ENCODE measurements at places on chromosomes 4 and X.

GRCh38 chrX:1673337-1673736 is 58.5 kb downstream of the ASMT start:
- peak; percentile 47 for DNase-seq

DNA sequence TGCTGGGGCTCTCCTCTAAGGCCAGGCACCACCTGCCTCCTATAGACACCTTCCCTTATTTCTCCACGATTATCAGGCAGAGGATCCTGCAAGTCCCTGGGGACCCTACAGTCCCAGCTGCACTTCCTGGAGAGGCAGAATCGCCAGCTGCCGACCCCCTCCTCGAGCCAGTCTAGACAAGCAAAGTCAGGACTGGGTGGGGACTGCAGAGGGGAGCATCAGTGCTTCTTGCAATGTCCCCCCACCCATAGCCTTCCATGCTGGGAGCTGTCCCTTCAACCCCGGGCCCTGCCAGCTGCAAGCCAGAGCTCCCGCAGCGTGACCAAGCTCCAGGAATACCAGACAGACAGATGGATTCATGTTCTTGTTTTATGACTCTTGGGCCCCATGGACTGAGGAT is 1.4 kb upstream of the CRMP1 start:
- DNase-seq, result no peak

- DNase-seq, result no peak
These were observed 1131.6 kb upstream of the PCDH7 start for GRCh38 chr4:29588617-29589016.

GRCh38 chr4:84753321-84753972 is 170.5 kb downstream of the CDS1 start:
- no peak for DNase-seq

GRCh38 chr4:124682384-124682783 is 30.1 kb downstream of the ANKRD50 start:
- DNase-seq, result no peak

DNA sequence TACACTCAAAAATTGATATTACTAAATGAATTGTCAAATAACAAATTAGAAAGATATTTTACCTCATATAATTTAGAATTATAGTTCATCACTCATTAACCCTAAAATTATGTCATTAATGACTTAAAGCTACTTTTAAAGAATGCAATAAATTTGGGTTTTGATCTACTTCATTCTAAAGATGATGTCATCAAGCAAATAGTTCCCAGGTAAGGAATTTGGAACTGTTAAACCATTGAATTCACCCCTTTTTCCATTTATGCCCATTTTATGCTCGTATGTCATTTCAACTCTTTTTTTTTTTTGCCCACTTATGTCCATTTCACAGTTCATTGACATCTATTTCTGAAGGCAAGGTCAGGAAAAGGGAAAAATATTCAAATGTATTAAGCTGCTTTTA is 135.5 kb downstream of the TLL1 start:
- no peak for DNase-seq

DNA sequence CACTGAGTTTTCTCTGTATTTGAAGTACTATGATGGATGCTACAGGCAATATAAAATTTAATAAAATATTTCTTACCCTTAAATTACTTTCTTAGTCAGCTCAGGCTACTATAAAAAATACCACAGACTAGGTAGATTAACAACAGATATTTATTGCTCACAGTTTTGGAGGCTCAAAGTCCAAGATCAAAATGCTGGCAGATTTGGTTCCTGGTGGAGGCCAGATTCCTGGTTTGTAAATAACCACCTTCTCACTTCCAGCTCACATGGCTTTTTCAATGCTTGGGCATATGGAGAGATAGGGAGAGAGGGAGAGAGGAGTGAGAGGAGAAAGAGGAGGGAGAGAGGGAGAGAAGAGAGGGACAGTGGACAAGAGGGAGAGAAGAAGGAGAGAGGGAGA is 24.5 kb upstream of the PACRGL start:
- DNase-seq, result no peak

GRCh38 chr4:169971456-169972015 is 54.7 kb downstream of the MFAP3L start:
- no peak for DNase-seq

DNA sequence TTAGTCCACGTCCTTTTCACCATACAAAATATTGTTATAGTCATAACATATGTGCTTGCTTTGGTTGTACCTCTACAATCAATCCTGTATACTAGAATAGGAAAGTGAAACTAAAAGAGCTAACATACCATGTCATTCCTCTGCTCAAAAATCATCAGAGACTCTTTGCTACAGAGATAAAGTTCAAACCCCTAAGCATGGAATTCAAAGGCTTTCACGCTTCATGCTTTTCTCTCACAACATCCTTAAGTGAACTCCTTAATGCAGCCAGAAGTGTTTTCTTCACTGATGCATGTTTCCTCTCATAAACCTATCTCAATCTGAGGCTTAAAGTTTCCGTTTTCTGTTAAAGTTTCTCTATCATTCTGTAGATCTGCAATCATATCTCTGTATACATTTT is 744.6 kb upstream of the IGFBP7 start:
- DNase-seq, result no peak

DNA sequence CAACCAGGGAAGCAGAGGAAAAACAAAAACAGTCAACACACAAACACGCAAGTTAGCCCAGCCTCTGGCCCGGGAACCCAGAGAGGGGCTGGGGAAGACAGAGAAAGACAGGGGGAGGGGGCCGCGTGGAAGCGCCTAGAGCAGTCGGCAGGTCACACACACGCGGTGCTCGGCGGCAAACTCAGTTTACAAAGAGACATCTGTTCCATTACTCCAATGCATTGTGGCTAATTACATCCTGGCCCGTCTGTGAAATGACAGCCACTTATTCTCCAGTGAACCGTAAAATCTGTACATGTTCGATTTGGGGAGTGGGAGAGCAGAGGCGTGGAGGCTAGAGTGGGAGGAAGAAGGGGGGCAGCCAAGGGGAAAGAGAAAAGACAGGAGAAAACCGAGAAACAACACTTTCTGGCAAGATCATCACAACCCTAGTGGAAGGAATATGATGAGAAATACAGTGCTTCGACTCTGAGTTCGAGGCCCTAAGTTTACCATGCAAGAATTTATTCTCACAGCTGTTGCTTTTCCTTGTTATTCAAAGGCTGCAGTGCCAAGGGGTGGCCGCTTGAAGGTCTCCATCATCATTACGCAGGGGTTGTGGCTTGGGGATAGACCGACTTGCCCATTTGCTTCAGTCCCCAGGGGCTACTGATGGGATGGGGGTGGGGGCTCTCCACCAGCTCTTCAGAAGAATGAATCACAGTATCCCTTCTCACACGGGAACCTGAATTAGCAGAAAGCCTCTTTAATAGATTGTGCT is 167.7 kb downstream of the MGST2 start:
- no peak for DNase-seq

- no peak for DNase-seq
These were observed 260.7 kb downstream of the COL25A1 start for GRCh38 chr4:109041463-109042360.

- no peak for DNase-seq
These were observed 45.1 kb downstream of the SPATA4 start for GRCh38 chr4:176150356-176150682.

GRCh38 chrX:134669378-134670098 is 11.3 kb upstream of the PLAC1 start:
- DNase-seq, result no peak

DNA sequence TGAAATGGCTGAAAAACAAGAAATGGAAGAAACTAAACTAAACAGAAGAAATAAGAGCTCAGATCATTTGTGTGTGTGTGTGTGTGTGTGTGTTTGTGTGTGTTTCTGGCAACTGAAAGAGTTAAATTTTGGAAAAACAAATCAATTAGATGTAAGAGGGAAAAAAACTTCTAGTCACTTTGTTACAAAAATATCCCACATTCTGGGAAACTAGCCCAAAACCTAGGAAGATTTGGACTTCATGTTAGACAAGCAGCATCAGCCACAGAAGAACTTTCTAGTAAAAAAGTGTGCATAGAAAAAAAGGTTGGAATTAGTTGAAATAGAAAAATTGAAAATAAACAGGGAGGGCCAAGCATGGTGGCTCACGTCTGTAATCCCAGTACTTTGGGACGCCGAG is 111.6 kb upstream of the PRKG2 start:
- no peak for DNase-seq

DNA sequence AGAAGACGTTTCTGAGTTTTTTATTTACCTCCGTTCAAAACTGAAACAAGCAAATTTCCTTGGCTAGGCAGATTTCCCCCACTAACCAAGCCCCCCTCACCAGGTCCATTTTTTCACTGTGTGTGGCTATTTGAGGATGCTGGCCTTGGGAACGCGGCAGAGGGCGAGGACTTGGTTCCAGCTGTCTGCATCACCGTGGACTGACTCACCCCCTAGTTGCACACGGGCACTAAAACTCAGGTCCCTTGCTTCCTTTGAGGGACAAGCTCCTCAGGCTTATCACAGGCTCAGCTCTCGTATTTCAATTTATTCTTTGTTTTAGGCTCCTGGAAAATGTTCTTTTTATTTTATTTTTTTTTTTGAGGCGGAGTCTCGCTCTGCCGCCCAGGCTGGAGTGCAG is 8.4 kb upstream of the MTNR1A start:
- DNase-seq, result peak; percentile 39

DNA sequence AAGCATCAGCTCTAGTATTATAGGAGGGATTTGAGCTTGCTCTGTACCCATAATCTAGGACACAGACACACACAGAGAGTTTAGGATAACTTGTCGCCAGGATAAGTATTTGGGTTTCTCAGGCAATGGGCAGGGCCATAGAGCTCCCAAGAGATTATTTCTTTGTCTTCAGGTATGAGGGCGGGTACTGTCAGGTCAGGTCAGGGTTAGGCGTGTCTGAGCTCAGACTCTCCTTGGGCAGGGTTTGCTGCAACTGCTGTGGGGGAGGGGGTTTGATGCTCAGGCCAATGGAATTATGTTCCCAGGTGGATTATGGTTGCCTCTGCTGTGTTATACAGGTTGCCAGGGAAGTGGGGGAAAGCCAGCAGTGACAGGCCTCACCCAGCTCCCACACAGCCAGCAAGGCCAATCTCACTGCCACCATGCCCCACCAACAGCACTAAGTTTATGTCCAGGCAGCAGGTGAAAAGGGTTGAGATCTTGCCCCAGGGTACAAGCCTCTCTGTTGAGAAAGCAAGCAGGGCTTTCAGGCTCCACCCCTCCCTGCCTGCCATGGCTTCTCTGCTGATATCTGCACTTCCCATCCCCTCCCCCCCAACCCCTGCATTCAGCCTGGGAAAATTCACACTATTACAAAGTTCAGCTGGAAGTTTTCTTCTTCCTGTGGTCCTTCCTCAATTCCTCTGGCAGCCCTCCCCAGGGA is 101.3 kb downstream of the RRAGB start:
- DNase-seq, result no peak

- no peak for DNase-seq
These were observed 33.6 kb upstream of the TBC1D9 start for GRCh38 chr4:140789759-140790158.

- no peak for DNase-seq
These were observed 72.6 kb upstream of the CD99 start for GRCh38 chrX:2618516-2618915.

DNA sequence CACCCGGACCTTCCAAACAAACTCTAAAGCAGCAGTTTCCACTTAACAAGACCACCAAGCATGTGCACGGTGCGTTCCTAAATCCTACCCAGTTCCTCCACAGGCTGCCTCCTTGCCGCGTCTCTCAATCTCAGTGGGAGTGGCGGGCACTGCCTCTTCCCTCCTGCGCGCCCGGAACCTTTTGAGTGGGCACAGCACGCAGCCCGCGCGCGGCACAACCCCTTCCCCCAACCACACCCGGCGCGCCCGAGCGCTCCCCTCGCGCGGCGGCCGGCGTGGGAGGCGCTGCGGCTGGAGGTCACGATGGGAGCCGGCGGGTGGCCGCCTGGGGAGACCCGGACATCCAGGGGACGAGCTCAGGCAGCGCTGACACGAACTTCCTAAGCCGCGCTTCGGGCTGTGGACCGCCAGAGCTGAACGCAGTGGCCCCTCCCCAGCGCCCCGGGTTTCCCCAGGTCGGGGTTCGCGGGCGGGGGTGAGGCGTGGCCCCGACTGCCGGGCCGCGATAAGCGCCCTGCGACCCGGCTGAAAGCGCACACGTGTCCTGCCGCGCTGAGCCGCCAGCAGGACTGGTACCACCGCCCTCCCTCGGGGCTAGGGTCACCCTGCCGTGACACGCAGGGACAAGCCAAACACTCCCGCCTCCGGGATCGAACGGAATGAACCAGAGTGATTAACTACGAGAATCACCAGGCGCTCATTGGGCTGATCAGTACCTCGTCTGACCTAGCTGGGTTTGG is at the start of gene ABCG2:
Gene ABCG2 (minus strand): TSS at position 151 of the 740 bp plus-strand sequence. CDS start 18,644 bp downstream, outside the sequence.
- peak; percentile 51 for DNase-seq

DNA sequence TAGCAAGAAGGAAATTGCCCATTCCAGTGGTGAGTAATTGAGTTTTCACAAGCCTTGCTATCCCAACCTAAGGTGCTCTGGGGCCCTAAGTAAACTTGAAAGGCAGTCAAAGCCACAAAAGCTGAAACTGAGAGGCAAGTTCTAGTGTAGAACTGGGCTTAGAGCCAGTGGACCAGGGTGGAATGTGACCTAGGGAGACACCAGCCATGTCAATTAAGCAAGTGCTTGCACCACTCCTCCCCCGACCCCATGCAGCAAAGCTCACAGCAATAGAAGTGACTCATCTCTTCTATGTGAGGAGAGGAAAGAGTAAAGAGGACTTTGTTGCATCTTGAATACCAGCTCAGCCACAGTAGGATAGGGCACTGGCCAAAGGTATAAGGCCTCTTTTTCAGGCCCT is 486.1 kb upstream of the POU3F4 start:
- no peak for DNase-seq
